ENCODE measurements at places on chromosomes 1 and 21.

DNA sequence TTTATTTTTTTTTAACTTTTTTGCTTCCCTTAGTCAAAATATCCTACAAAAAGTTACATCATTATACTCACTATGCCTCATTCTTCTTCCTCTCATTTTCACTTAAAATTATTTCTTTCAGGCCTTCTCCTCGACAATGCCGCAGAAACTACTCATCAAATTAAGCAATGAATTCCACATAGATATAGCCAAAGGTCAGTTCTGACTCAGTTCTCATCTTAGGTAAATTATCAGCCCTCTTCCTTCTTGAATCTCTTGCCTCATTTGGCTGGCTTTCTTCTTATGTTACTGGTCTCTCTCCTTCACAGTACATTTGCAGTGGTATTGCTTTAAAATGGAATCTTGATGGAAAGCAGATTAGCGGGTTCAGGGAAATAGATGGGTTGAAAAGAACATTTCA, 260.7 kb upstream of the BRINP3 start:
- DNase-seq = no peak

DNA sequence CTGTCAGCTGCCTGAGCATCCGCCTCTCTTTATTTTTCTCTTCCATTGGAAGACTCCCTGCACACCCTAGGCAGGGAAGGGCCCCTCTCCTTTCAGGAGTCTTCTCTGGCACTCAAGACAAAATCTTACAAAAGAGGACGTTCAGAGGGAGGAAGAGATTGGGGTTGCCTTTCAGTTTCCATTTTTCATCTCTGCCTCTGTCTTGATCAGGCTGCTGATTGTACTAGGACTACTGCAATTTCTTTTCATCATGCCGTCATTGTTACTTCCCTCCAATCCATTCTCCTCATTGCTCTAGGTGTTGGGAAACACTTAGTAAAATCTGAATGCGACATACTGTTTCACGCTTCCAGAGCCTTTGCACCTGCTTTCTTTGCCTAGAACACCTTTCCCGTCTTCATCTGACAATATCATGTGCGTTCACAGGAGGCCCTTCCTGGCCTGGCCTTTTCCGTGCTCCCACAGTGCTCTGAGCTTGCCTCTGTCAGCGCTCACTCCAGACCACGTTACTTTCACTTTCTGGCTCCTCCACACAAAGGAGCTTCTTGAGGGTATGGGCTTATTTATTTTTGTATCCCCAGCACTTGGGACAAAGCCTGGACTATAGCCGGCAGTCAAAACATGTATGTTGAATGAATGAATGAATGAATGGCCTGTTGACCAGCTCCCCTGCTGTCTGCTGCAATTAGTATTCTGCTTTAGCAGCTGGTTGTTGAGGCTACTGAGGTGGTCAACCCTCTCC, 10.9 kb downstream of the LRRC71 start:
- DNase-seq = no peak

GRCh38 chr1:176773038-176773437, 310.1 kb downstream of the PAPPA2 start:
- DNase-seq = no peak

GRCh38 chr1:234127026-234127671, 222.7 kb downstream of the SLC35F3 start:
- DNase-seq = no peak

- no peak for DNase-seq
These were observed 2.0 kb upstream of the KRTAP19-1 start for GRCh38 chr21:30482130-30482529.

DNA sequence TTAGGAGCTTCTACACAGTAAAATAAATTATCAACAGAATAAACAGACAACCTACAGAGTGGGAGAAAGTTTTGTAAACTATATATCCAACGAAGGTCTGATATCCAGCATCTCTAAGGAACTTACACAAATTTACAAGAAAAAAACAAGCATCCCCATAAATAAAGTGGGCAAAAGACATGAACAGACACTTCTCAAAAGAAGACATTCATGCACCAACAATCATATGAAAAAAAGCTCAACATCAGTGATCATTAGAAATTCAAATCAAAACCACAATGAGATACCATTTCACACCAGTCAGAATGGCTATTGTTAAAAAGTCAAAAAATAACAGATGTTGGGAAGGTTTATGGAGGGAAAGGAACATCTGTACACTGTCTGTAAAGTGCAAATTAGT, 526.4 kb upstream of the CAMK1G start:
- DNase-seq = no peak

DNA sequence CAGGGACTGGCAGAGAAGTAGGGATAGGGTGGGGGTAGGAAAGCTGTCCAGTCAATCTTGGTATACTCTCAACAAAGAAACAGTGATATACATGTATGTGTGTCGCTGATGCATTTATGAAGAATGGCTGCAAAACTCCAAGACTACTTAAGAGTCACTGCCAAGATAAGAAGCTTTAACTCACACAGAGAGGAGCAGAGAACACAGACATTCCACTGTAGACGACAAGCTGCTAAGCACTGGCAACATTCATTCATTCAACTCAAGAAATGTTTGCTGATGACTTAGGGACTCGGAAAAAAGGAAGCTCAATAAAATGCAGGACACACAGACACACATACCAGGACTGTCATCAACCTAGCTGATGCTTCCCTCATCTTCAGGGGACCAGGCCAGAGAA, 5.5 kb downstream of the CTNNBIP1 start:
- DNase-seq = no peak

DNA sequence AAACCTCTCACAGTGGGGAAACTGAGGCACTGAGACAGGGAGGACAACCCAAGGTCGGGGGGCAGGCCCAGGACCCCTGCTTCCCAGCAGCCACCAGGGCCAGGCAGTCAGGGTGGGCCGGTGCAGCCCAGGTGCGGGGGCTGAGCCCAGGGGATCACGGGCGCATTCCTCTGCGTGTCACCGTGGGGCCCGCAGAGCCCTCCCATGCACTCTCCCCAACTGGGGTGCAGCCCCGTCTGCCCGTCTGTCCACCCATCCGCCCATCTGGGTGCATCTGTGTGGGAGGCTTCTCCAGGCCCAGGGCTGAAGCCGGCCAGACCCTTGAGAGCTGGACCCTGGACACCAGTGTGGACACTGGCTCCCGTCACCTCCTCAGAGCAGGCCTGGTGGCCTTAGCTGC, 2.9 kb upstream of the PLCH2 start:
- no peak for DNase-seq

DNA sequence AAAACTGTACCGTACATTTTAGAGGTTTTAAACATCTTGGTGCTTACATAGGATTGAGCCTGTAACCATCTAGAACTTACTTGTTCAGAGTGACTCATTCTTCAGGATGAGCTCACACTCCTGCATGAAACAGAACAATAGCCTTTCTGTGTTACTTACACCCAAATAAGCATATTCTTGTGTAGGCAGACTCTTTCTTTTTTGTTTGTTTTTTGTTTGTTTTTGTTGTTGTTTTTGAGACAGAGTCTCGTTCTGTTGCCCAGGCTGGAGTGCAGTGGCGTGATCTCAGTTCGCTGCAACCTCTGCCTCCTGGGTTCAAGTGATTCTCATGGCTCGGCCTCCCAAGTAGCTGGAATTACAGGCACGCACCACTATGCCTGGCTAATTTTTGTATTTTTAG, 3.8 kb upstream of the CA6 start:
- no peak for DNase-seq
